Lower lobe of right lung (tissue), 2 donors: ENCODE measurements at places on chromosomes 2 and 18. TPM values are rescaled to one million over a fixed set of nuclear protein-coding genes. Genes with fewer than 3 reads are reported as not detected.

RAB17 gene
- total RNA-seq, result 60.1 TPM

IL37 gene
- total RNA-seq, result not detected

ACTR2 gene
- 279 TPM for total RNA-seq

IFIH1 gene
- total RNA-seq, result 44.1 TPM

DPP4 gene
- total RNA-seq, result 24.5 TPM

SPHKAP gene
- 0.06 TPM for total RNA-seq
